ENCODE measurements at places on chromosomes 12 and 14.

DNA sequence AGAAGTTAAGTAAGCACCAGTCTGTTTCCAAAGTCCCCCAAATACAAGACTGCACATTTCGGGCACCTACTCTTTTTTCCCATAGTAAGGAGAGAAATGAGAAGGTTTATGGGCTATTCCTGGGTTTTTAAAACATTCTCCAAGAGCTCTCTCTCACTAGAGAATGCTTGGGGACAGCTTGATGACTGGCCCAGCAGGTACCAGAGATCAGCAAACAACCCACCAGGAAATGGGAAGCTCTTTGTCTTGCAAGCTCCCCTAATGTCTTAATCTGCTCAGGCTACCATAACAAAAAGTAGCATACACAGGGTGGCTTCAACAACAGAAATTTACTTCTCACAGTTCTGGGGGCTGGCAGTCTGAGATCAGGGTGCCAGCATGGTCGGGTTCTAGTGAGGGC lies 41.8 kb upstream of the CRY1 start:
- no peak for DNase-seq

DNA sequence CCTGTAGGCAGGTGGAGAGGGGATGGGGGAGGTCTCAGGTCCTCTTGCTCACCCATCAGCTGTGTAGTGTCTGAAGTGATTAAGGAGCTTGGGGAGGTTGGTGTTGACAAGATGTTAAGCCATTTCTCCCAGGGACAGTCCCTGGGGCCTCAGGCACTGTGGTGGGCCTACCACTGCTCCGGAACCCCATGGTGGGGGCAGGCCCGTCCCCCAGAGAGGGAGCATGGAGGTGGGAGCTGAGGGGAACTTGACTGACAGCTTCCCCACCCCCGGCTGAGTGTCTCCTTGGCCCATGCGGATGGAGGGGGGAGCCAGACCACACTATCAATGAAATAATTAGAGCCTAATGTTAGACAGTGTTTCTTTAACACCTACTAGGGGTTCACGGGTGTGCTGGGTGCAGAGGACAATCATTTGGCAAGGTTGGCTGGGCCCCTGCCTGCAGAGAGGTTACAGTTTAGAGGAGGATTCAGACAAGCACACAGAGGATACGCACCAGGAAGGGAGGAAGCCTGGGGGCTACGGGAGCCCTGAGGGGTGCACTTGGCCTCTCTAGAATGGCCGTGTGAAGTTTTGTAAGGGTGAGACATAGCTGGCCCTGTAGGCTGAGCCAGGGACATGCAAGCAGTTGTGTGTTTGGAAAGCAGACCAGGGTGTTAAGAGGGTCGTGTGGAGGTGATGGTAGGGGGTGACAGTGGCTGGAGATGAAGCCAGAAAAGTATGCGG lies 19.3 kb upstream of the KRT80 start:
- DNase-seq = no peak

DNA sequence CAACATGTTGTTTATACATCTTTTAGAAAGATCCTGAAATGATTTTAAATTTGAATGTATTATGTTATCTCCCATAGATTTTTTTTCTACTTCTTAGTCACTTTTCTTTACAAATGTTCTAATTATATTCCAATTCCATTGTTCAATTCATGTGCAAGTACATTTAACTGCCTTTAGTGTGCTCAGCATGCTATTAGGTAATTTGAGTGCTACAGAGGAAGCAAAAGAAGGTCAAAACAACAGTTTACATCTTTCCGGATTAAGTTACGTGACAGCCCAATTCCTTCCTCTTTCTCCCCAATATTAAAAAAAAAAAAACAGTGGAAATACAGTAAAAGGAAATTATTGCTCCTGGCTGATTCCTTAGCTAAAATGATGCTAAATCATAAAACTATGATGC lies 98.3 kb downstream of the RTN1 start:
- no peak for DNase-seq

DNA sequence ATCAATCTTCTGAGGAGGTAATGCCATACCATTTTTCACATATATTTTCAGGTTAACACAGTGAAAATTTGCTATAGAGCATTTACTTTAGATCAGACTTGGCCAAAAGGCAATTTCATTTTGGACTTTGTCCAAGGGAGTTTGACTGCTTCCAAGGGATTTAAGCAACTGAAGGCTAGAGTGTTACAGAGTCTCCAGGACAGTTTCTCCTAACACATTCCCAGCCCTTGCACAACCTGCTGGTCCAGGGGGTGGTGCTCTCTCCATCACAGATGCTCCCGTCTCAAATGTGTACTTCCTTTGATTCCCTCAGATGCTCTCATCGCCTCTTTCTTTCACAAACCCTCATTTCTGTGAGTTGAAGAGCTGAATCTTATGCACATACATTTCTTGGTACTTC lies 143.1 kb downstream of the TPH2 start:
- DNase-seq = no peak

Measured in D341Med (cell line).